ENCODE measurements at places on chromosomes 16 and 17.

- DNase-seq = no peak
Measured at GRCh38 chr16:78609402-78610274, 510.2 kb downstream of the WWOX start.

DNA sequence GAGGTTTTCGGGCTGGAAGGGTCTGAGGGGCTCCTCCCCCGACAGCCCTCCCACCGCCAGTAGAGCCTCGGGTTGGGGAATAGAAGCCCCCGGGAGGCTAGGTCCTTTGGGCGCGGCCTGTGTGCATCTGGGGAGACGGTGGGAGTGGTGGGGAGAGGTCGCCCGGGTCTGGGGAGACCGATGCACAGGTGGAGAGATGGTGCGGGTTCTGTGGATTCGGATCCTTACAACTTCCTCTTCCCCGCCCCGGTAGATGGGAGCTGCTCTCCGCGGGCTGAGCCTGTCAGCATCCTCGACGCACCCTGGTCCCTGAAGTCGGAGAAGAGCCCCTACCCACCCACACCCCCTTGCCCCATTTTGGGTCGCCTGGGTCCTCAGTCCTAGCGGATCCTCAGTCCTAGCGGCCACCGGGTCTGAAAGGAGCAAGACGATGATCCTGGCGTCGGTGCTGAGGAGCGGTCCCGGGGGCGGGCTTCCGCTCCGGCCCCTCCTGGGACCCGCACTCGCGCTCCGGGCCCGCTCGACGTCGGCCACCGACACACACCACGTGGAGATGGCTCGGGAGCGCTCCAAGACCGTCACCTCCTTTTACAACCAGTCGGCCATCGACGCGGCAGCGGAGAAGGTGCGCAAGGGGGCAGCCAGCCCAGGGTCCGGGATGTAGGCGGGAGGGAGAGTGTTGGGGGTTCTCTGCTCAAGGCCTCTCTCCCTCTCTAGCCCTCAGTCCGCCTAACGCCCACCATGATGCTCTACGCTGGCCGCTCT, 790 bp downstream of the BCKDK start:
- DNase-seq = no peak

DNA sequence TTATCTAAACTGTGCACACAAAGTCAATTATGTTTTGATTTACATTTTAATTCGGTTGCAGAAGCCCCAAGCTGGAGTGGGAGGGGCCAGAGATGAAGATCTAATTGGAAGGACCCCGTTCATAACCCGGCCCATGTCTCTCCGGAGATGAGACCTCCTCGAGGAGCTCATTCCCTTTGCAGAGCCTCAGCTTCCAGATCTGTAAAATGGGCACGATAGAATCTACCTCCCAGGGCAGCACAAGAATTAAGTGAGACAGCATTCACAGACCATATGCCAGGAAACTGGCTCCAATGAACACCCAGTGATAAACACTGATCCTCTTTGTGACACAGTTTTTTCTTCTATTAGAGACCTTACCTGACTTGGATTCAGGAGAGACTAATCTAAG, 446.5 kb upstream of the CDH5 start:
- no peak for DNase-seq

DNA sequence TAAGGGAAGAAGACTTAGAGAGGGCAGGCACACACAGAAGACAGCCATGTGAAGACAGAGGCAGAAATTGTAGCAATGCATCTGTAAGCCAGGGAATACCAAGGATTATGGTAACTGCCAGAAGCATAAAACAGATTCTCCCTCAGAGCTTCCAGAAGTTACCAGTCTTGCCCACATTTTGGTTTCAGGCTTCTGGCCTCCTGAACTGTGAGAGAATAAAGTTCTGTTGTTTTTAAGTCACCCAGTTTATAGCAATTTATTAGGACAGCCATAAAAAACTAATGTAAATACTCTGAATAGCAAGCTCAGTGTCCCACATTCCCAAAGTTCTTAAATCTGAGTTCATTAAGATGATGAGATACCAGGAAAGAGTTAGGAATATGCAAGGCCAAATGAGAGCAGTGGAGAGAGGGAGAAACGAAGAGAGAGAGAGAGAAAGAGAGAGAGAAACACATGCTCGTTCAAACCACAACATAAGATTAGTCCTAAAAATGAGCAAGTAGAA, 123.4 kb downstream of the HS3ST3A1 start:
- no peak for DNase-seq

- no peak for DNase-seq
Measured at GRCh38 chr17:73061161-73061560, 31.3 kb downstream of the SLC39A11 start.

DNA sequence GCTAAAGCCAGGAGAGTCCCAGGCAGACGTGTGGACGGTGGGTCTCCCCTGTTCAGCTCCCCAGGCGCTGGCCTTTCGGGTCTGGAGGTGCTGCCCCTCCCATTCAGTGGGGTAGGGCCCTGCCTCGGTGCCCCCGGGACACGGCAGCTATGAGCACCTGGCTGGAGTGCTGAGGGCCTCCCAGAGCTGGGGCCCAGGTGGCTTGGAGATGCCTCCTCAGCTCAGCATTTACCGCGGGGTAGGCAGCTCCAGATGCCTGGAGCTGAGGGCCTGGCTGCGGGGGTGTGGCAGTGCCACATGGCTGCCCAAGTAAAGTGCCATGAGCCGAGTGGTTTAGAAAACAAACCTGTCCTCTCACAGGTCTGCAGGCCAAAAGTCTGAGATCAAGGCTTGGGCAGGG, 19.5 kb downstream of the SOX8 start:
- DNase-seq = no peak

DNA sequence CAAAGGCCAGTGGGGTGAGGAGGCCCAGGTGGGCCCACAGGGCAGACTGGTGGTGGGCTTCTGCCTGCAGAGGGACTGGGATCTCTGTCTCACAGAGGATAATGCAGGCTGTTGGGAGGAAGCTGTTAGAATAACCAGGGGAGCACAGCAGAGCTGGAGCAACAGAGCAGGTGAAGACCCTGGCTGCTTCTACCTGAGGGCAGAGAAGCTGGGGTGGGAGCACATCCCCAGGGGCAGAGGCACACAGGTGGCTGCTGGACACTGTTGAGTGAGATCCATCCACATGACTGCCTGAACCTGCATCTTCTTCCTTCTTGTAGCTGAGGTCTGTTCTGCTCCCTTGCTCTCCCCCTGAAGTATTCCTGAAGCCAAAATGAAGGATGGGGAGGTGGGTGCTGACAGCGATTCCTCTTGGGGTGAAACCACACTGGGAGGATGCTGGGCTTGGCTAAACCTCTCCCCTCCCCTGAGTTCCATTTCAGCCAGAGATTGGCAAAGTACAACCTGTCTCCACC, 1725.0 kb downstream of the TP53TG3F start:
- no peak for DNase-seq

- DNase-seq = no peak
Measured at GRCh38 chr17:59361386-59361785, 29.9 kb downstream of the YPEL2 start.

DNA sequence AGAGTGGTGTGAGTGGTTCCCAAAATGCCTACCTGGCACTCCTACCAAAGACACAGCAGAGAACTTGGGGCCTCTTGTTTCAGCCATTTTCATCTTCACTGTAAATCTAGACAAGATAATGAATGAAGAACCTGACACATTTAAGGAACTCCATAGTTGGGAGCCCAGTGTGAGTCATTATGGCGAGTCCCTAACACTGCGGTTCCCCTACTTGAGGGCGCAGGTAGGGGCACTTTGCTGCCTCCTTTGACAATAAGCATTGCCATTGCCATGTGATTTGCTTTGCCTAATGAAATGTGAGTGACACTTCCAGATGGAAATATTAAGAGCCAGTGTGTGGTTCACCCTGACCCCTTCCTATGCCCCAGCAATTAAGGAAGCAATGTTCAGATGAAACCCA, 517.6 kb downstream of the MAF start:
- no peak for DNase-seq

- DNase-seq = no peak
Measured at GRCh38 chr17:55632236-55632635, 90.4 kb downstream of the TMEM100 start.
